ENCODE measurements at places on chromosomes 11 and 22.

DNA sequence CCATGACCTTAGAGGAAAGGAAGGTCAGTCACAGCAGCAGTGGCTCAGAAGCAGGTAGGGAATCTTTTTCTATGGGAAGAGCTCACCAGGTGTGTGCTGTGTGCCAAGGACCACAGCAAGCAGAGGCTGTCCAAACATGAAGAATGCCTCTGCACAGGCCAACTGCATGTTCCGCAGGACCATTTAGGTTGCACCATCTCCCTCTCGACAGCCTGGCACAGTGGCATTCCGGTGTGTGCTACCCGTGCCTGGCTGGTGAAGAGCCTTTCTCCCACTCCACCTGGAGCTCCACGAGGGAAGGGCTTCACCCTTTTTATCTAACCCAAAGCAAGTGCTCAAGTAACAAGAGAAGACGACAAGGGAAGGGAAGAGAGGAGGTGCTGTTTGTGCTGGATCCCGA is 76.5 kb downstream of the PACSIN2 start:
- DNase-seq: no peak

DNA sequence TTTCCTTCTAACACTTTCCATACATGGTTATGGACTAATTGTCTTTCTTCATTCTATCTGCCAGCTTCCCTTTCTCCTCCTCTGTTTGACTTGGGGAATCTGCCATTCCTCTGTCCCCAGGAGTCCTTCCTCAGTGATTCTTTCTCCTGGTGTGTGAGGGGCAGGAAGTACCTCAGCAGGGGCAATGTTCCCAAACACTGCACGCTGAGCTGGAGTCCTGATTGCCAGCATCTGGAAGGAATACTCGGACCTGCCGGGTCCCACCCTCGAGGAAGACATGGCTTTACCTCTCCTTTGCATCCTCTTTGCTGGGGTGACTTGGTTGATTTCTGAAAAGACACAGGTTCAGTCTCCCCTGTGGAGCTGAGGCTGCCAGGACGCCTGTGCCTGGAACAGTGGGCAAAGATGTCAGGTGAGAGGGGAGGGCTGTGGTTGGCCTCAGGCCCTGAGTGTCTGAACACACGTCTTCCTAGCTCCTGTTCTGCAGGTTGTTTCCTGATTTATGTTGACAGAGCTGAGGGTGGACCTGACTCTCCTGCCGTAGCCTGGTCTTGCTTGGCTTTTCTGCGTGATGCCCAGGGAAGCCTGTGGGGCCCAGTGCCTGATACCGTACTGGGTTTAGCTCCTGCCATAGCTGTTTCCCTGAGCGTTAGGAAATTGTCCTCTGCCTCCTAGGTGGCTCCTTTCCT is 4.3 kb downstream of the COX8A start:
- DNase-seq: no peak

DNA sequence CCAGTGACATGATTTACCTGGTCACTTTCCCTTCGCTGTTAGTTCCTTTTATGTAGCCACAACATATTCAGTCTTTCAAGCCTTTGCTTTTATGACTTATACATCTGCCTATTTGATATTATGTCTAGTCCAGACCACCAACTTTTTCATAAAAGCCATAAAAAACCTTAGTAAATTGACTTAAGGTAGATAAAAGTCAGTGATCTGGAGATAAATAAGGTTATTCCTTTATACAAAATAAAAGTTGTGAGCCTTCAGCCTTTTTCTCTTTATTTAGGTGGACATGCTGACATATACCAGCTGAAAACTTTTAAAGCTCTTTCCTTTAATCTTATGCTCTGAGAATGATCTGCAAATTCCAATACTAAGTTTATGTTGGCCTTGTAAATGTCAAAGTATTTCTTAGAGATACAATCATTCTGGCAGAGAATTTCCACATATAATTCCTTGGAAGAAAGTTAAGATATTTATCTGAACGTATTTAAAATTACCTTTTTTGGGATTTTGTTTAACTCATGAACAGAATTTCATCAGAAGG is 690.4 kb upstream of the CHORDC1 start:
- no peak for DNase-seq

DNA sequence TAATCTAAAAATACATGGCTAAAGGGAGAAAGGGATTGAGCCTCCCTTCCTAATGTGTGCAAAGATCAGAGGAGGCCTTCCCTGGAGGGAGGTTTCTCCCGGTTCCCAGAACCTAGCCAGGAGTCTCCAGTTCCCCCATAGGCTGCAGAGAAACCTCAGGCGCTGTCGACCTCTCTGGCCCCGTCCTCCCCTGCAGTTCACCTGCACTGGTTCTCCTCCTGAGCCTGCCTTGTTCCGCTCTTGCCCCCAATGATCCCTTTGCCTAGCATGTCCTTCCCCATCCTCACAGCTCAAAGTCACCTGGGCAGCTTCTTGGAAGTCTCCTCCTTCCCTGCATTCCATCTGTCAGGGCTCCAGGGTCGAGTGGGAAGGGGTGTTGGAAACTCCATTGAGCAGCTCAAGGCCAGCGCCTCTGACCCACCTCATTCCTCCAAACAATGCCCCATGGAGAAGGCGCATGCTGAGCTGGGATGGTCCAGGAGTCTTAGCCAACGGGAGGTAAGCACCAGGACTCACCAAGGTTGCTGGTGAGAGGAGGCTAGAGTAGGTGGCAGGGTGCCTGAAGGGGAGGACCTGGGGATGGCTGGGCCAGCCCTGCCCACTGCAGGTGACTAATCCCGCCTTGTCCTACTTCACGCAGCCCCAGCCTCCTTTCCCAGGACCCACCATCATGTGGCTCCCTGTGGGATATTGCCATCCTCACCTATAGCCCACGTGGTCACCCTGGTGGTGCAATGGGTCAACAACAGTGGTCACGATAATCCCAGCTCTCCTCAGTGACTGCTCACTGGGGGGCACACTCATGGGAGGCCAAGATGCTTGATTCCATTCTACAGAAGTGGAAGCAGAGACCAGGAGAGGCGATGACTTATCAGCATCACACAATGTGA is 15.4 kb downstream of the RSPH14 start:
- DNase-seq: no peak

DNA sequence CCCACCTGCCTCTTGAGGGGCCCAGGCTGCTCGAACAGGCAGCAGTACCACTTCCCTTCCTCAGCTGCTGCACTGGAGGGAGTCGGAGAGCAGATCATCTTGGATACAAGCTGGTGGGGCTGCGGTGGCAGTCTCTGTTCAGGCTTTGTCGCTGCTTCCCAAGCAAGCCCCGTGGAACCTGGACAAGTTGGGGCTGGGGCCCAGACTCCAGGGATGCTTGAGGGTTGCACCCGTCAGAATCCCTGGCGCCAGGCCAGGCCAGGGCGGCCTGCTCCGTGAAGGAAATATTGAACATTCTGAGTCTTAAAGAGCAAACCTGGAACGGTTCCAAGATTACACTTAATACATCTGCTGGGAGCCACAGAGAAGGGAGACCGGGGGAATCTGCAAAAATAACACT is 310.1 kb upstream of the SORL1-AS1 start:
- DNase-seq: no peak

DNA sequence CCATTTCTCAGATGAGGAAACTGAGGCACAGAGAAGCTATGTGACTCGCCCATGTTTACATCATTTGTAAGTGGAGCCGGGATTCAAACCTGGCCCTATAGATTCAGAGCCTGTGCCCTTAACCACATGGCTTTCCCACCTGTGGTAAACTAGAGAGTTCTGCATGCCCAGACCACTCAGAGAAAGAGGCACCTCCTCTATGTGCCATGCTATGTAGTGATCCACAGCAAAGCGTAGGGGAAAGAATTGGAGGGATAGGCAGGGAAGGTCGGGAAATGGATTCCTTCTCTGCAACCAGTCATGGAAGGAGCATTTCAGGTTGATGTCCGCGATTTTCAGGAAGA is 15.4 kb upstream of the POU2AF2 start:
- DNase-seq: no peak

DNA sequence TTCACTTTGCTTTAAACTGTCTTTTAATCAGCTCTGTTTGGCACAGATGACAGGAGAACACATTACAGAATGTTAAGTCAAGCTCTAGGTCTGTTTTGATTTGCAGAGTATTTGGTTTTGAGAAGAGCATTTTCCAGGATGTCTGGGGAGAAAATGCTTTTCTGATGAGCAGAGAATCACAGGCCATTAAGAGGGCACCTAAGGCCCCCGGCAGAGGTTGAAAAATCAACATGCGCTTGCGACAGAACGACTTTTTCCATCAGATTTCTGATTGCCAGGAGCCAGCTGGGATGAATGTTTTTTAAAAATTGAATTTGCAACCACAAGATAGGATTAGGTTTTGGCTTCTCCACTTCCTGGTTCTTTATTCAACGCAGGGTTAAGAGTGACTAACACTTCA is 304.5 kb downstream of the JRKL start:
- DNase-seq: no peak
